Adrenal gland (tissue), 19 donors: ENCODE measurements at places on chromosomes 5 and 9. TPM values are rescaled to one million over a fixed set of nuclear protein-coding genes. Genes with fewer than 3 reads are reported as not detected.

The GMCL2 gene
- total RNA-seq: not detected

The FAM163B gene
- 1.9 TPM for total RNA-seq

The RABL6 gene
- total RNA-seq: 20.9 TPM

The DMRT3 gene
- not detected for total RNA-seq

The CD74 gene
- 2,215 TPM for total RNA-seq

The CDC25C gene
- 0.31 TPM for total RNA-seq

The PCDHGB2 gene
- total RNA-seq: 3.4 TPM

The TMOD1 gene
- total RNA-seq: 59.3 TPM

The MARCHF3 gene
- 12.8 TPM for total RNA-seq

The CXCL14 gene
- total RNA-seq: 1.6 TPM

The ZNF883 gene
- 0.72 TPM for total RNA-seq

The SDHA gene
- 200 TPM for total RNA-seq
